ENCODE measurements at places on chromosomes 6 and 20.
A peak's percentile ranks its signal among the peaks of the same experiment; 100 is the strongest.

GRCh38 chr6:4281341-4282293 lies 146.2 kb upstream of the ECI2 start:
- peak; percentile 24 for DNase-seq

GRCh38 chr6:150730801-150731457 lies 131.2 kb downstream of the PLEKHG1 start:
- DNase-seq, result no peak

DNA sequence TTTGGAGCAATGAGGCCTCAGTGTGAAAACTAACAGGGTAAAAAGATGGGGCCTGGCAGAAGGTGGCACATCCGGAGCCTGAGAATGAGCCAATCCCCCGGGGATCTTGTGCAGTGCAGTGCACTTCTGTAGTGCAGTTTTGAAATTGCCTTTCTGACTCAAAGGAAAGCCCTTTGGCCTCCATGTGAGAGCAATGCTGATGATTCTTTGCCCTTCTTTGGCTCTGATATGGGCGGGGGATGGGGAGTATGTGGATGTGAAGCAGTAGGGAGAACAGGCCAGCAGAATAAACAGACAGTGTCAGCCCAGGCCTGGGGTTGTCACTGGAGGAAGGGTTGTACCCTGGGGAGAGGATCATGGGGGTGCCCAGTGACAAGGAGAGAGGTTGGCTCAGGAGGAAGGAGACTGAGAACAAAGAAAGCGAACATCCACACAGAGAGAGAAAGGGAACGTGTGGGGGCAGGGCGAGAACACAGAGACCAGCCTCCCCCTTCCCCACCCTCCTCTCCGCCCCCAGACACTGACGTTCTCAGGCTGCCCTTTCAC lies 351.2 kb downstream of the CDC5L start:
- DNase-seq, result no peak

DNA sequence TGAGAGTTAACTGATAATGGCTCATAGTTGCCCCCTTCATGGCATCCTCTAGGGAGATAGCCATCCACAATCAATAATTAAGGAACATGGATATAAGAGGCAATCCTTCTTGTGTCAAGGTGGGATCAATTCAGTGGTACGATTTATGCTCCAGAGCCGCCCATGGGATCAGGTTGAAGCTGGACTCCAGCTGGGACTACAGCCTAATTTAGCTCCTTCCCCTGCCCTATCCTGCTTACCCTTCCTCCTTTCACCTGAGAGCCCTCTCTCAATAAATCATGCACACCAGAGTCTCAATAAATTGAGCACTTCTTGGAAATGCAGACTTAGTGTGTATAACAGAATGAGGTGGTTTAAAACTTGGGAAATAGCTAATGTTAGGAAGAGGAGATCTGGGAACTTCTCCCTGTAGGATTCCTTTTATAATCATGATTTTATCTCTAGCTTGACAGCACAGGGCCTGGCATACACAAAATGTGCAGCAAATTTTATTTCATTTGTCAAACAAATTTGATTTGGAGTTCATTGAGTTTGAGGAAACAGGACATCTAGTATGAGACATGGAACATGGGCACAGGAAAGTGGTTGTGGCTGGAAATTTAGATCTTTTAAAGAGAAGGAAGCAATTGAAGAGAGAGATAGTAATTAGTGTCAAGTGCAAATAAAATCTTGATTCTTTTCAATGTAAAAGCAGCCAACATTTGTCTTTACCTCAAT lies 28.6 kb upstream of the OGFRL1 start:
- DNase-seq, result no peak

DNA sequence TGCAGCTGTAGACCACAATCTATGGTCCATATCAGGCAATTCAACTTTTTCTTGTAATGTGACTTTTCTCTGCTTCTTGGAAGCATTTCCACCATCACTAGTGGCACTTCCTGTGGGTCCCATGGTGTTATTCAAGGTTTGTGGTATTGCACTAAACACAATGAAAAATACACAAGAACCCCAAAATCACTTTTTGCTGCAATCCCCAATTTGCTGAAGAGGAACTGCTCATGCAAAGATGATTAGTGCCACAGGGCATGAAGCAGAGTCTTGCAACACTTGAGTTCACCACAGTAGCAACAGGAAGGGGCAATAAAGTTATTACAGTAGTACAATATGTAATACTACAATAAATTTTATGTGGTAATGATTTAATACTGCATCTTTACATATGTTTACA lies 16.8 kb upstream of the TAAR1 start:
- no peak for DNase-seq

GRCh38 chr20:40738976-40739375 lies 49.9 kb upstream of the MAFB start:
- no peak for DNase-seq

GRCh38 chr20:61049684-61050083 lies 202.4 kb upstream of the CDH4 start:
- no peak for DNase-seq

GRCh38 chr6:168376120-168376519 lies 56.5 kb upstream of the DACT2 start:
- no peak for DNase-seq

- no peak for DNase-seq
Observed at GRCh38 chr6:142440600-142441293, 138.9 kb downstream of the ADGRG6 start.

DNA sequence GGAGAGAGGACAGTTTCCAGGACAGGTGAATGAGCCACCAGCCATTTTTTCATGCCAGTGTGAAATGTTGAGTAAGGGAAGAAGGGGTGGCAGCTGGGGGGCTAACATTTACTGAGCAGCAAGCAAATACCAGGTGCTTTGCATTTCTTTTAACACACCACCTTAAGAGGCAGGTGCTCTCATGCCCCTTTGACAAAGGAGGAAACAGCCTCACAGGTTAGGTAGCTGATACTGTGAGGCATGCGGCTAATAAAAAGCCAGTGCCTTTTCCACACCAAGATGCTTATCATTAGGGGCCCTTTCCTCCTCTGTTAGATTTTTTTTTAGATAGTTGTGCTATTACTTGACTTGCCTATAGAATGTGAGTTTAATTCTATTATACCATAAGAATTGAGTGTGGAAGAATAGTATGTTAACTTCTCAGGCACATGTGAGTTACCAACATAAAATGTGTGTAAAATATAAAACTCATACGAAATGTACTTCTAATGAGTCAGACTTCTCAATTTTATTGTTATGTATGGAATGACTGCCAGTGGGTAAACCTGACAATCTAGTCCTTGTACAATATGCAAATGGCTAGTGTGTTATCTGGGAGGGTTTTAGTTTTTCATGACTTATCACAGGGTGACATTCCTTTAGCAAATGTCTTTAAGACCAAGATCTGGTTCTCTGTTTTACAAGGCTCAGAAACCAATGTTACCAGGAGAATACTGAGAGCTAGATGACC lies 260.0 kb downstream of the TMEM242 start:
- DNase-seq, result no peak

GRCh38 chr6:79814940-79815339 lies 132.4 kb downstream of the ELOVL4 start:
- no peak for DNase-seq

DNA sequence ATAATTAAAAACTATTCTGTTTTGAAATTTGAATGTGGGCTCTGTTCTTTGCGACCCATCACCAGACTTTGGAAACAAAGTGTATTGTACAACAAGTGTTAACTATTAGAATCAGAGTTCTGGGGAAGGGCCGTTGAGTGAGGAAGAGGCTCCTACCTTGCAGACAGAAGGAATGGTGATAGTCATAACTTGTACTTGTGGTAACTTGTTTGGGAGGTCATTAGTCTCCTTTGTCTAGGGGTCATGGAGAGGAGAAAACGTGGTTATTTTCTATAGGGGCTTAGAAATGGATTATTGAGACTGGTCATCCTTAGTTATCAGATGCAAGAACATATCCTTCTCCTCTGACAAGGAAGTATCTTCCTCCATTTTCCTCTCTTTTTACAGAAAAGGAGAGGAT lies 174.8 kb downstream of the BMP2 start:
- DNase-seq, result no peak

- no peak for DNase-seq
Observed at GRCh38 chr20:46246559-46246958, 61.7 kb downstream of the CDH22 start.

- no peak for DNase-seq
Observed at GRCh38 chr20:49166534-49167449, 21.3 kb downstream of the STAU1 start.

DNA sequence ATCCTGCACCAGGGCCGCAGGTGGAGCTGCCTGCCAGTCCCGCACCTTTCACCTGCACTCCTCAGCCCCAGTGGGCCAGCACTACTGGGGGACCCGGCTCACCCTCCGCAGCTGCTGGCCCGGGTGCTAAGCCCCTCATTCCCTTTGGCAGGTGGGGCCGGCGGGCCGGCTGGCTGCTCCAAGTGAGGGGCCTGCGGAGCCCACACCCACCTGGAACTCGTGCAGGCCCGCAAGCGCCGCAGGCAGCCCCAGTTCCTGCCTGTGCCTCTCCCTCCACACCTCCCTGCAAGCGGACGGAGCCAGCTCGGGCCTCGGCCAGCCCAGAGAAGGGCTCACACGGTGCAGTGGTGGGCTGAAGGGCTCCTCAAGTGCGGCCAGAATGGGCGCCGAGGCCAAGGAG lies 199.0 kb upstream of the HS3ST5 start:
- DNase-seq, result no peak

DNA sequence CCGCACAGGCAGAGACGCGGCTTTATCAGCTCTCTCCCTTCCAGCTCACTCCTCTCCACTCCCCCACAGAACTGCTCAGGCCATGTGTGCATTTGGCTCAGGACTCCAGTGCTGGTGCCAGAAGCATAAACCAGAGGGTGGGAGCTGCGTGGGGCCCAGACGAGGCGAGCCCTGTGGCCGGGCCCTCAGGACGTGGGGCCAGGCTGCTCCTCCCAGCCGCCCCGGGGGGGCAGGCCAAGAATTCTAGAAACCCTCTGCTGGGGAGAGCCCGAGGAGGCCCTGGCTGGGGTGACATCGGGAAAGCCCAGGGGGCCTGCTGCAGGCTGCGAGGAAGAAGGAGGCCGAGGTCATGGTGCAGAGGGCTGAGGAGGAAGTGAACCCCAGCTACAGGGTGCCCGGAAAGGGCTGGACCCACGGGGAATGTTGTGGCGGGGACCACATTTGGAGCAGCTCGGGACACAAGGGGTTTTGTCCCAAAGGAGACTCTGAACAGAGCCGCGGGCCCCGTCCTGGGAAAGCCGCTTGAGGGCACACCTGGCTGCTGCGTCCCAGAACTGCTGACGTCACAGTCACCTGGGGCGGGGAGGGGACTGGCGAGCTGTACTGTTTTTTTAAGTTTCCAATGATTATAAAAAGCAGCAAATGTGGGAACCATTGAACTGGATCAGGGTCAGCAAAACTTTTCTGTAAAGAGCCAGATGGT lies 107.1 kb downstream of the BANF2 start:
- no peak for DNase-seq

DNA sequence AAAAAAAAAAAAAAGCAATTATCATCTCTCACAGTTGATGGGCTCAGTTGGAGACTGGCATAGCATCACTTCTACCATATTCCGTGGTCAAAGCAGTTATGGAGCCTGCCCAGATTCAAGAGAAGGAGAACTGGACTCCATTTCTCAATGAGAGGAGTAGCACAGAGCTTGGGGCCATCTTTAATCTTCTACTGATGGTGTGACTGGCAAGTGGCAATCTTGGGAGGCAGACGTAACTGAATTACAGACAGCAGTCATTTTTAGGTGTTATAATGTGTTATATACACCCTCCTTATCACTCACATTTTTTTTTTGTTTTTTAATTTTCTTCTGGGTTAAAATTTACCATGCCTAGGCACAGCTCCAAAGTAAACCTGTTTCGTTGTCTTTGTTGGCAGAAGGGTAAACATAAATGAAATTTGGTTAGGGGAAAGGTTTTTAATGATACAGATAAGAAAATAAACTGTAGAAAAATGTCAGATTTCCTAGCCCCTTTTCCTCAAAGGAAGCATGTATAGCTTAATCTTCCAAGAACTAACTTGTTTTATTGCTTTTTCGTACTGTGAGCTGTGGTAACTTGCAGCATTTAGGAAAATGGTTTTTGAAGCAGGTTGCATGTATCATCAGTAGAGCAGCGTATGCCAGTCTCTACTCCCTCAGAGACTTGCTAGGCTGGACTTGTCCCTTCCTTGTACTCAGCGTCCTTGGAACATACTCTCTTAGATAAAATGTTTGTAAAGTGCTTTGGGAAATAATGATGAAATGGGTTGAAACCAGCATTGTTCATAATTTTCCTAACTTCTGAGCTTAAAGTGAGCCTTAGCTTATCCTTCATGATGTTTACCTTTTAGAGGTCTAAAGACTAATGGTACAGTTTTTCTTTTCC lies 25.7 kb downstream of the ZFAND3 start:
- DNase-seq, result no peak

- DNase-seq, result no peak
Observed at GRCh38 chr6:42278131-42278853, 60.6 kb upstream of the MRPS10 start.

DNA sequence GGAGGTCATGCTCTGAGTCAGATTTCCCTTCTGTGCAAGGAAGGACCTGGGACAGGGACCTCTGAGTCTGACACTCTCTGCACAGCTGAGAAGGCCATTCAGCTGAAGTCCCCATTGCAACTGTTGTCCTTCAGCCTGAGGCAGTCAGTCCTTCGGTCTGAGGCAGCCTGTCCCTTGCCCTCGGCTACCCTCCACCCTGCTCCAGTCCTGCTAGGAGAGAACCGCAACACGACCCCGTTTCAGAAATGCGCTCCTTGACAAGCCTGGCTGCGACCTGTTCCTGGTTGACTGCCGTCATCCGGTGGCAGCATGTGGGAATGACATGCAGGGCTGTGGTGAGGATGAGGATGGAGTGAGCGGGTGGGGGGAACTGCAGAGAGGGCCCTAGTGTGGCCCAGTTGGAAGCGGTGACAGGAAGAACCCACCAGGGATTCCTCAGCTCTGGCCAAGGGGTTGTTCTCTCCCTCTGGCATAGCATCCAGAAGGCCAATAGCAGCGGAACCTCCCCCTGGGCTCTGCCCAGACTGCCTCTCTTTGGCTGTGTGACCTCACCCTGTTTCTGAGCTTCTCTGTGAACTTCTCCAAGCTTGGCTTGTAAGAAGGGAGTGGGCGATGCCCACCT lies 40.3 kb upstream of the ANGPT4 start:
- DNase-seq, result peak; percentile 77

- DNase-seq, result no peak
Observed at GRCh38 chr6:138803861-138804260, 8.0 kb downstream of the ECT2L start.

GRCh38 chr6:75467966-75468365 lies 25.6 kb downstream of the FILIP1 start:
- DNase-seq, result no peak

DNA sequence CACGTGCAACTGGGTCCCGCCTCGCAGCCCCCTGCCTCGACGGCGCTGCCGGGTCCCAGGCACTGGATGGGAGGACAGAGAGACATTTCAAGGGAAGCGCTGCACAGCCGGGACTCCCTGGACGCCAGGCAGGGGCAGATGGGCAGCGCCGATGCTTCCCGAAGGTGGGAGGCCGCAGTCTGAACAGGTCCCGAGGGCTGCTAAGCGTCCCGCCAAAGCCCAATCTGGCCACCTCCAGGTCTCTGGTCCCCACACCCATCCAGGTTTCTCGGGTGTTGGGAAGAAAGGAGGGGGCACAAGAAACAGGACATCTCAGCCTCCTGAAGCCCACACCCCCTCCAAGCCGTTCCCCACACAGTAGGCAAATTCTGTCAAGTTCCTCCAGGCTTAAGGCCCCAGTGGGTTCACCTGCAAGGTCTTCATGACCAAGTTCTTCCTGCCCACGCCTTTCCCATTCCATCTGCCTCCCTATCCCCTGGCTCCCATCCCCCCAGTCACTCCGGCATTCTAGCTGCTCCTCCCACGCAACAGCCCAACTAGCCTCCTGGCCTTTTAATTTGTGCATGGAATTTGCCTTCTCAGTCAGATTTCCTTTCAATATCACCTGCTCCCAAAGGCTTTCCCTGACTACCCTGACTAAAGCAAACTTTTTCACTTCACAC lies 5.4 kb upstream of the CPXM1 start:
- DNase-seq, result no peak

Measured in stimulated activated CD4-positive, alpha-beta T cell treated with anti-CD3 and anti-CD28 coated beads, Interleukin-4, amount 100 ng/mL, for 1 hour (primary cell).